Activated naive CD4-positive, alpha-beta T cell treated with Interleukin-2 at 50 U/mL for 16 hours (primary cell): ENCODE measurements at places on chromosomes 11 and 22.

DNA sequence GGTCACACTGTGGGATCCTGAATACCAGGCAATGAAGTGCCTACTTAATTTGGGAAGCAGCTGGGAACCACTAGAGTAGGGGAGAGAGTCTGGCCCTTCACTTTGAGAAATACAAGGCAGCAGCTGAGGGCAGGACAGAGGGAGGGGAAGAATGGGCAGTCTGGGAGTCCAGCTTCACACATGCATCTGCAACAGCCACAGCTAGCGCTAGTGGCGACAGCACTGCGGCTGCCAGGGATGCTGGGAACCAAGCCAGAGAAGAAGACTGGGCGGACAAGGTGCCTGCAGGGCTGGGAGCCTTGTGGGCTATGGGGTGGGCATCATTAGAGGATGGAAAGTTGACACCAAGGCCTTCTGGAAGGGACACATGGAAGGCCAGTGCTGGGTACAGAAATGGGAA is 15.8 kb downstream of the SCUBE2 start:
- no peak for DNase-seq

- no peak for DNase-seq
Observed at GRCh38 chr11:133889188-133889587, 43.9 kb upstream of the SPATA19 start.

DNA sequence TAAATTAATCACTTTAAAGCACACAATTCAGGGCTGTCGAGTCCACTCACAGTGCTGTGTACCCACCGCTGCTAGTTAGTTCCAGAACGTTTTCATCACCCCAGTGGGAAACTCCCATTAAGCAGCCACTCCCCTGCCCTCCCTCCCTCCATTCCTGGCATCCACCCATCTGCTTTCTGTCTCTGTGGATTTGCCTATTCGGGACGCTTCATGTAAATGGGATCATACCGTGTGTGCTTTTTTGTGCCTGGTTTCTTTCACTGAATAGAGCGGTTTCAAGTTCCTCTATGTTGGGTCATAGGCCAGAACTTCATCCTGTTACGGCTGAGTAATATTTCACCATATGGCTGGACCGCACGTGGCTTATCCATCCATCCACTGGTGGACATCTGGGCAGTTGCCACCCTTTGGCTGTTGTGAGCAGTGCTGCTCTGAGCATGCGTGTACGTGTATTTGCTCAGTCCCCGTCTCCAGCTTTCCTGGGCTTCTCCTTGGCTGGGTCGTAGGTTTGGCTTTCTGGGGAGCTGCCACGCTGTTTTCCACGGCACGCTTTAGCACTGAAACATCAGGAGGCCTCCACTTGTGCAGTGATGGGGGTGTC is 30.1 kb downstream of the ARHGAP8 start:
- DNase-seq = no peak

- peak; percentile 72 for DNase-seq
Observed at GRCh38 chr11:118171269-118172062, 5.0 kb downstream of the SCN2B start.

- DNase-seq = no peak
Observed at GRCh38 chr11:66739983-66740382, 11.0 kb upstream of the SPTBN2 start.
